Stimulated activated CD8-positive, alpha-beta memory T cell treated with anti-CD3 and anti-CD28 coated beads, Interleukin-4, amount 100 ng/mL, for 4 hours (primary cell): ENCODE measurements at places on chromosomes 4 and X.

GRCh38 chr4:114226968-114227760, 247.7 kb upstream of the ARSJ start:
- no peak for DNase-seq

- DNase-seq = no peak
Measured at GRCh38 chr4:55359397-55359916, 13.4 kb downstream of the SRD5A3 start.

GRCh38 chr4:86367577-86367976, 7.7 kb upstream of the MAPK10 start:
- DNase-seq = no peak

DNA sequence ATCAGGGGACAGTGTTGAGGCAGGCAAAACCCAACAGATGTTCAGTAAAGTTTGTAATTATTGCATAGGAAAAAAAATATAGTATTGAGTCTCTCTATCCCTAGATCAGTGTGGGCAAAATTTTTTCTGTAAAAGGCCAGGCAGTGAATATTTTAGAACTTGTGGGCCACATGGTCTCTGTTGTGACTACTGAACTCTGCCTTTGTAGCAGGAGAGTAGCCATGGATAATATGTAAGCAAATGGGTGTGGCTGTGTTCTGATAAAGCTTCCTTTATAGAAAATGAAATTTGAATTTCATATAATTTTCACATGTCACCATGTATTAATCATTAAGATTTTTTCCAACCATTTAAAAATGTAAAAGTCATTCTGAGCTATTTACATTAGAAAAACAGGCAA, 193.1 kb downstream of the MID1 start:
- no peak for DNase-seq

DNA sequence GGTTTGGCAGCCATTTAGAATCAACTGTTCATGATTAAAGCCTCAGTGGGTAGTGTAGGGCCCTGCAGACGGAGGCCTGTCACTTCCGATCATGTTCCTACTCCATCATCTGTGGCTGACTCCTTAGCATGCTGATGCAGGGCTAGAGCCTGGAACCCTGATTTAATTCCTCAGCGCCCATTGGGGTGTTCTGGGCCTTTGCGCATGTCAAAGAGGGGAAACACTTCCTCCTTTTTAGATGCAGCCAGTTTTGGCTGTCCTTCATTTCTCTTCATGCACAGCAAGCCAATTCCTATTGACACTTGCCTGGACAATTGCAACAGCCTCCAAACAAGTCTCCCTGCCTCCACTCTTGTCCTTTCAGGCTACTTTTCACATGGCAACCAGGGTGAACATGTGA, 51.9 kb upstream of the MAGEA4 start:
- no peak for DNase-seq
